Fibroblast of gingiva (primary cell): ENCODE measurements at places on chromosomes 13 and 19.
A peak's percentile ranks its signal among the peaks of the same experiment; 100 is the strongest.

DNA sequence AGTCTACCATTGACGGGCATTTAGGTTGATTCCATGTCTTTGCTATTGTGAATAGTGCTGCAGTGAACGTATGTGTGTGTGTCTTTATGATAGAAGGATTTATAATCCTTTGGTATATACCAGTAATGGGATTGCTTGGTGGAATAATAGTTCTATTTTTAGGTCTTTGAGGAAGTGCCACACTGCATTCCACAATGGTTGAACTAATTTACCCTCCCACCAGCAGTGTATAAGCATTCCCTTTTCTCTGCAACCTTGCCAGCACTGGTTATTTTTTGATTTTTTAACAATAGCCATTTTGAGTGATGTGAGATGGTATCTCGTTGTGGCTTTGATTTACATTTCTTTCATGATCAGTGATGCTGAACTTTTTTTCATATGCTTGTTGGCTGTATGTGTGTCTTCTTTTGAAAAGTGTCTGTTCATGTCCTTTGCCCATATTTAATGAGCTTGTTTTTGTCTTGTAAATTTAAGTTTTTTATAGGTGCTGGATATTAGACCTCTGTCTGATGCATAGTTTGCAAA is 37.5 kb downstream of the RFC3 start:
- no peak for DNase-seq

- no peak for DNase-seq
Observed at GRCh38 chr19:32138416-32138815, 207.0 kb upstream of the ZNF507 start.

DNA sequence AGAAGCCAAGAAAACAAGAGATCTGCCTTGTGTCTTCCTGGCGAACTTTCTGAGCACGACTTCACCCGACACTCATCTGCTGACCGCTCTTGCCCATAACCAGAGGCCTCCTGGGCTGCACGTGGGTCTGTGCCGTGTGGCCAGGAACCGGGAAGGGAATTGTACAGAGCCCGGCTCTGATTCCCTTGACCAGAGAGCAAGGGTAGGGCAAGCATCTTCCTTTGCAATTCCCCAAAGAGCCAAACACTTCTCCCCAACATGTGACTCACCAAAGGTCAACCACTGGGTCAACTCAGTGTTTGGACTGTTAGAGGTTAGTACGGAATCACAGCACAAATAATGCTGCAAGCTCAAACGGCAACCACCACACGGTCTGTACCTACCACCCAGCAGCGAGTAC is 48.9 kb downstream of the KLF2 start:
- peak; percentile 72 for DNase-seq

DNA sequence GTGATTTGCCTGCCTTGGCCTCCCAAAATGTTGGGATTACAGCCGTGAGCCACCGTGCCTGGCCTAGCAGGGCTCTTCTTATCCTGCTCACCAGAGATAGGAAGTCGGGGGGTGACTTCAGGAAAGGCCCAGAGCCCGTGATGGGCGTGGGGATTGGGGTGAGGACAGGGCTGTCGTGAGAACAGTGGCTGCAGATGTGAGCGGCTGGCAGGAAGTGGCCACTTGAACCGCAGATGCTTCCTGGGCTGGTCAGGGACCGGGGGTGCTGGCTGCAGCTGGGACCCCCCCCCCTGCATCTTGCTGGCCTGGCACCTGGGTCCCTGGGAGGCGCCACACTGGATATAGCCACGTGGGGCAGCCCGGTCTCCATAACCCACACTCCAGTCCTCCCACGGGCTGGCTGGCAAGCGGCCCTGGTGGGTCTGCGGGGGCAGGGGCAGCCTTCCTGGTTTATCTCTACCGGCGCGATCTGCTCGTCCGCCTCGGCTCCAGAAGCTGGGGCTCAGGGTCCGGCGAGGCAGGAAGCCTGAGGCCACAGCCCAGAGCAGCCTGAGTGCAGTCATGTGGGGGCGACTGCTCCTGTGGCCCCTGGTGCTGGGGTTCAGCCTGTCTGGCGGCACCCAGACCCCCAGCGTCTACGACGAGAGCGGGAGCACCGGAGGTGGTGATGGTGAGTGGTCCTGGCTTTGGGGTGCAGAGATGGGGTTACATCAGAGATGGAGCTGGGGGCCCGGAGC is at the start of gene F2RL3:
Gene F2RL3, plus strand, starts transcription at position 371 of the 737 bp plus-strand sequence. Its CDS starts 191 bp downstream, at position 562.
- no peak for DNase-seq

DNA sequence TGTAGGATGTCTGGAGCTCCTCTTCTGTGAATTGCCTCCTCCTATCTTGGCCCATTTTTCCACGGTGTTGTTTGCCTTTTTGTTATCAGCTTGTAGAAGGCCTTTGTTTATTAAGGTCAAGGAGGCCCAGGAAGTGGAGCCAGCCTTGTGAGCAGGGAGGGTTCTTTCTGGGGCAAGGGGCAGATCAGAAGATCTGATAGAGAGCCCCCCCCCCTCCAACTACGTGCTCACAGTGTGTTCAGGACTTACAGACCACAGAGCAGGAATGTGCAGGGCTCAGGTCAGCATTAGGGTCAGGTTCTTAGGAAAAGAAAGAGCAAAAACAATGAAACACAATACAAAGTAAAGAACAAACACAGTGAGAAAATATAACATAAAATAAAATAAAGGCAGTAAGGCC is 59.4 kb downstream of the CCNE1 start:
- DNase-seq, result no peak

DNA sequence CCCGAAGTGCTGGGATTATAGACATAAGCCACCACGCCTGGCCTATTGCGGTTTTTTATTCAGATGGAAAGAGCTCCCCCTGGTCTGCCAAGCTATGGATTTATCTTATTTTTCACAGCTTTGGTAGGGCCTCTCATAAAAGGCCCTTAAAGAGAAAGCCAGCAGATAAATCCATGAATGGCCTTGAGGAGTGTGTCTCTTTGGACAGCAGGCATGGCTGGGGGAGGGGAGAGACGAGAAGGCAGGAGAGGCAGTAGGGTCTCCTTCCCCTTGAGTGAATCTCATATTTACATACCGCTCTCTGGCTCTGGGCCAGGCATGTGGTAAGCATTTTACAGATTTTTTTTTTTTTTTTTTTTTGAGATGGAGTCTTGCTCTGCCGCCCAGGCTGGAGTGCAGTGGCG is 25.2 kb downstream of the MARK4 start:
- DNase-seq, result no peak
